NCI-H1694 treated with DMSO at 0.1 percent for 48 hours (cell line): ENCODE measurements at places on chromosomes 3 and 15.

- DNase-seq: no peak
Measured at GRCh38 chr3:151175952-151176351, 27.1 kb downstream of the GPR171 start.

- DNase-seq: no peak
Measured at GRCh38 chr3:186664119-186664495, 1.7 kb upstream of the HRG start.

- DNase-seq: peak; percentile 35
Measured at GRCh38 chr3:184808021-184808420, 3.9 kb upstream of the VPS8 start.

- no peak for DNase-seq
Measured at GRCh38 chr3:37279856-37280255, 105.5 kb upstream of the LRRFIP2 start.
